ENCODE measurements at places on chromosomes 2 and 18.

DNA sequence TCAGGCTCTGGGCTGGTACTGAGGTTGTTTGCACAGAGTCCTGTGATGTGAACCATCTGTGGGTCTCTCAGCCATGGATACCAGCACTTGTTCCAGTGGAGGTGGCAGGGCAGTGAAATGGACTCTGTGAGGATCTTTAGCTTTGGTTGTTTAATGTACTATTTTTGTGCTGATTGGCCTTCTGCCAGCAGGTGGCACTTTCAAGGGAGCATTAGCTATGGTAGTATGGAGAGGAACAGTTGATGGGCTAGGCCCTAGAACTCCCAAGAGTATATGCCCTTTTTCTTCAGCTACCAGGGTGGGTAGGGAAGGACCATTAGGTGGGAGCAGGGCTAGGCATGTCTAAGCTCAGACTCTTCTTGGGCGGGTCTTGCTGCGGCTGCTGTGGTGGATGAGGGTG lies 257.0 kb upstream of the GYPC start:
- peak; percentile 4 for DNase-seq

- DNase-seq = no peak
Observed at GRCh38 chr2:32760628-32761027, 132.8 kb downstream of the TTC27 start.

- no peak for DNase-seq
Observed at GRCh38 chr2:207296265-207296948, 130.7 kb upstream of the KLF7 start.

- peak; percentile 83 for DNase-seq
Observed at GRCh38 chr18:34773961-34774766, 64.1 kb downstream of the DTNA start.

DNA sequence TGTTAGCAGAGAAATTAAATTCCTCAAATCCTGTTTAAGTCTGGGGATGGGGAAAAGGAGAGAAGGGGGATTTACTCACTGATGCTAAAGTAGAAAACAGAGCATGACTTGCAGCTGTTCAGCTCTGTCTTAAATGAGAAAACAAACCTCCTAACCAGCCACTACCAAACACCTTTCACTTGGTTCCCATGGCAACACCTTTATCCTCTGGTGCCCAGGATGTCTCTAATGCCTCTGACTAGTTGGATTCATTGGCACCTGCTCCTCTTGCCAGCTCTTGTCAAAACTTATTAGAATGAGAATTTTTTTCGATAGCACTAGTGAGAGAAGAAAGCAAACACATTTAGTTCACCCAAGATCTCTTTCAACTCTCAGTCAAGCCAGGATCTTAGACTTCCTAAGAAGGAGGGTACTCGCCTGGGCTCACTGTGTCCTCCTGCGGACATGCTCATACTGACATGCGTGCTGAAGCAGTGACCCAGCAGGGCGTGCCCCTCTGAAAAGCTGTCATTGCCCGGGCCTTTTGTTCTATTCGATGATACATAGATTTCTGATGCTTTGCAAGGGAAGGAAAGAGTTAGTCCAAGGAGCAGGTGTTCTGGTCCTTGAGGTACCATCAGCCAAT lies 656.0 kb upstream of the CELF4 start:
- DNase-seq = peak; percentile 79

- no peak for DNase-seq
Observed at GRCh38 chr2:240359695-240360094, 75.8 kb upstream of the GPC1 start.

GRCh38 chr2:238140040-238140439 lies 1.6 kb downstream of the KLHL30 start:
- DNase-seq = no peak

DNA sequence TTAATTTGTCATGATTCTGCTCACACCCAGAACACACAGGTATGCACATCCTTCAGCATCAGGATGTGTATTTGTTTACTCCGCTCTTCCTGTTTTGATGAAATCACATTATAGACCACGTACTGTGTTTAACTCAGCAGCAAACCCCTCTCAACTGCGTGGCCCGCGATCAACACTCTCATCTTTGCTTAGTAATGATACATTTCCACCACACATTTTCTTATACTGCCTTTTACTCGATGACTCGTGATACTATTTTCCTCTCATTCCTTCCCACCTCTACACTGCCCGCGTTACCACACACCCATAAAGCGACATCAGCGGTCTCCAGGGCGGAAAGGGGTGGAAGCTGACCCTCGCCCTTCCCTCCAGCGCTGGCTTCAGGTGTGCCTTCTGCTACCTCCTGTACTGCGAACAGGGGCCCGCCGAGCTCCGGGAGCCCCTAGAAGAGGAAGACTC lies 1.3 kb downstream of the NETO1 start:
- DNase-seq = no peak

GRCh38 chr18:40849886-40850285 lies 1105.1 kb upstream of the PIK3C3 start:
- DNase-seq = no peak

- no peak for DNase-seq
Observed at GRCh38 chr2:226799976-226800940, 638 bp upstream of the IRS1 start.

- no peak for DNase-seq
Observed at GRCh38 chr2:4445821-4446220, 742.4 kb downstream of the DCDC2C start.

DNA sequence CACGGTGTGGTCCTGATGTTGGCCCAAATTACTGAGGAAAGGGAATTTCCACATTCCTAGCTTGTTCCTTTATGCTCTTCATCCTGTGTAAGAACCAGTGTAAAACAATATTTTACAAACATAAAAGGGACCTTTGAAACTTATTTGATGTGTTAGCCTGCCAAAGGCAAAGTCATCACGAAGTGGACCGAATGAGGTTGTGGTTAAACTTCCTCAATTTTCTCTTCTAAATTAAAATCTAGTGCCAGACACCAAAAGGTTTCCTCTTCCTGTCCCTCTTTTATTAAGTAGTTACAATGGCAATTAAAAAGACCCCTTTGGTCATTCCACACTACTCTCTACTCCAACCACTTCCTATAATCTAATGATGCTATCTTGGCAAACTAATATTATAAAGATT lies 279.8 kb downstream of the AFF3 start:
- DNase-seq = no peak

GRCh38 chr18:12327510-12328178 lies 19.6 kb downstream of the TUBB6 start:
- DNase-seq = peak; percentile 51

GRCh38 chr2:143524119-143524553 lies 394.9 kb downstream of the ARHGAP15 start:
- DNase-seq = no peak

DNA sequence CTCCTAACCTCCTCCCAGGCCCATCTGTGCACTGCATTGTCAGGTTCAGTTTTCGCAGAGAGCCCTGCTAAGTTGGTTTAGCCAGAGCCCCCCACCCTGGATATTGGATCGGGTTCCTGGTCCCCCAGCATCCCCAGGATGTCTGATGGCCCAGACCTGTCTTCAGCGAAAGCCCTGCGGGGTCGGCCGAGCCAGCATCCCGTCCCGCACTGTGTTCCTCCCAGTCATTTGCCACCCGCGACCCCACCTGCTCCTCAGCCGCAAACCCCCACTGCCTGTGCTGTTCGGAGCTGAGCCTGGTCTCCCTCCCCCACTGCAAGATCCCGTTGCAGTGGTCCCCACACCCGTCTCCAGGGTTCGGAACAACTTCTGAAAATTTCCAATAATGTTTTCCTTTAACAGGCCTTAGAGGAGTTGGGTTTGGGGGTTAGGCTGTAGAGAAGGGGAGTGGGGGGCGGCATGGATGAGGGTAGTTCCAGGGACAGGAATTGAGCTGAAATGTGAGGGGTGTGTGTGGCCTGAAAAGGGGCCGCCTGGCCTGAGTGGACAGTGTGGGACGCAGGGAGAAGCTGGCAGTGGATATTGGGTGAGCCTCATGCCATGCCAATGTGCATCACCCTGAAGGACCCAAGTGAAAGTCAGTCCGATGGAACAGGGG lies 1.6 kb upstream of the COPS9 start:
- DNase-seq = no peak

- DNase-seq = no peak
Observed at GRCh38 chr2:211089127-211089526, 532.7 kb downstream of the CPS1 start.

DNA sequence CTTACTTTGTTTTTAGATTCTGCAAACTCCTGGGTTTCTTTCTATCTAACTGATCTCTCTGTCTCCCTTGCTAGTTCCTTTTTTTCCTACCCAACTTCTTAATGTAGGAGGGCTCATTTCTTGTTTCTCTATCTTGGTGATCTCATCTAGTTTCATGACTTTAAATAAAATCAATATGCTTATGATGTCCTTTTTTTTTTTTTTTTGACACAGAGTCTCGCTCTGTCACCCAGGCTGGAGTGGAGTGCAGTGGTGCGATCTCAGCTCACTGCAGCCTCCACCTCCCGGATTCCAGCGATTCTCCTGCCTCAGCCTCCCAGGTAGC lies 42.2 kb upstream of the IL1RL1 start:
- DNase-seq = no peak

- DNase-seq = no peak
Observed at GRCh38 chr2:213678437-213679218, 394.4 kb downstream of the SPAG16 start.

DNA sequence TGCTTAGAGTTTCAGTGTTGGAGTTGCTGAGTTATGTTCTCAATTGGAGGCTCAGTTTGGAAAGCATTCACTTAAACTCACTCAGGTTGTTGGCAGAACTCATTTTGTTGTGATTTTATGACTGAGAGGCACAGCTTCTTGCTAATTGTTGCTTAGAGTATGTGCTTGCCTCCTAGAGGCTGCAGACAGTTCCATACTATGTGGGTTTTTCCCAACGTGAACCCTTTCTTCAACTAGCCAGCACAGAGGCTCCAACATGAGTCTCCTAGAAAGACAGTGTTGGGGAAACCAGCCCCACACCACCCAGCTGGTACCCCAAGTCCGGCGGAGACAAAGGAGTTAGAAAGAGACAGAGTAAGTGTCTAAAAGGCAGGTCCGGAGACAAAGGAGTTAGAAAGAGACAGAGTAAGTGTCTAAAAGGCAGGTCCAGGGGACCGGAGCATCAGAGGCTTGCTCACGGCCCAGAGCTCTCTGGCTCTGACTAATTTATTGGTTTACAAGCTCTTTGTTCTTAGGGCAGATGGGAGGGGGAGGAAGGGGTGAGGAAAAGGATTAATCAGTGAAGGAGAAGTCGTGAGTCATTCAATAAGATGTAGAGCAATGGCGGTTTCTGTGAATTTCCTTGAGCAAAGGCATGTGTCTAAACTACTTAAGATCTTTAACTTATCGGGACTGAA lies 999.7 kb upstream of the LRRTM1 start:
- DNase-seq = no peak

- DNase-seq = peak; percentile 36
Observed at GRCh38 chr2:240819126-240819857, 727 bp downstream of the KIF1A start.

GRCh38 chr2:152499896-152500735 lies 165.1 kb downstream of the FMNL2 start:
- DNase-seq = no peak

- no peak for DNase-seq
Observed at GRCh38 chr2:149861034-149861433, 273.5 kb upstream of the MMADHC start.

DNA sequence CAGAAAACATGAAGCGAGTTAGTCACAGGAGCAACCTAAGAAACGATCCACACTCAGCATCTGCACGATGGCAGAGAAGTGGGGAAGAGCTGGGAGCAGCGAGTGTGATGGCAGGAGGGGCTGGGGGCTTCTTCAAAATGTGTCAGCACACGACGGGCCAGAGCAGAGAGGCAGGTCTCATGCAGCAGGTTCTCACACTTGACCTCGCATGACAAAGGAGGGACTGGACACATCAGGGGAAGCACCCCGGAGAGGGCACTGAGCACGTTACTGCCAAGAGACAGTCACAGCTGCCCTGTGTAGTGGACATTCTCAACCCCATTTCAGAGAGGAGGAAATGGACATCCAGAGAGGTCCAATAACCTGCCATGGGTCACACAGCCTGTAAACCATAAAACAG lies 104.1 kb upstream of the CAPN13 start:
- DNase-seq = no peak

DNA sequence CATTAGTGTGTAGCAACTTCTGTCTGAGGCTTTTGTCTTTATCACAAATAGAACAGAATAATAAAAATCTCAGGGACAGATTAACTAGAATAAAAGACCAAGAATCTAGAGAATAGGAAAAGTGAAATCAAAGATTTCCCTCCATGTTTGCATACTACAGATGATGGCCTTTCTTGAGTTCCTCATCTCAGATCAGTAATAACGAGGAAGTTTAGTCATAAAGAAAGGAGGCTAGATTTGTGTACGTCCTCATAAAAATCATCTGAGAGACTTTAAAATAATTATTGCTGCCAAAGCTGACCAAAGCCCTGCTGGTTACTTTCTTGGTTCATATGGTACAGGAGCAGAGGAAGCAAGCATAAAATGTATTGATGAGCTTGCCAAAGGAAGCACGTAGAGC lies 117.3 kb downstream of the MIB1 start:
- no peak for DNase-seq

DNA sequence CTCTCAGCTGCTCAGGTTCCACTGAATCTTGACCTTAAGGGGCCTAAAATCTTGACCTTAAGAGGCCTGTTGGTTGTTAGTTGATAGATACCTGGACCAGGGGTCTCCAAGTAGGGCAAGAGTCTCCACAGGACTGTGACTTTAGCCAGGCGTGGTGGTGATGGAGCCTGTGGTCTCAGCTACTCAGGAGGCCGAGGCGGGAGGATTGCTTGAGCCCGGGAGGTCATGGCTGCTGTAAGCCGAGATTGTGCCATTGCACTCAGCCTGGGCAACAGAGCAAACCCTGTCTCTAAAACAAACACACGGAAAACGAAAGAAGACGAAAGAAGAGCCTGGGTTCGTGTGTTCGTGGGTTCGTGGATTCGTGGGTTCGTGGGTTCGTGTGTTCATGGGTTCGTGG lies 120.2 kb upstream of the CTDP1 start:
- DNase-seq = no peak

- DNase-seq = no peak
Observed at GRCh38 chr2:219995991-219996765, 368.7 kb downstream of the SLC4A3 start.

DNA sequence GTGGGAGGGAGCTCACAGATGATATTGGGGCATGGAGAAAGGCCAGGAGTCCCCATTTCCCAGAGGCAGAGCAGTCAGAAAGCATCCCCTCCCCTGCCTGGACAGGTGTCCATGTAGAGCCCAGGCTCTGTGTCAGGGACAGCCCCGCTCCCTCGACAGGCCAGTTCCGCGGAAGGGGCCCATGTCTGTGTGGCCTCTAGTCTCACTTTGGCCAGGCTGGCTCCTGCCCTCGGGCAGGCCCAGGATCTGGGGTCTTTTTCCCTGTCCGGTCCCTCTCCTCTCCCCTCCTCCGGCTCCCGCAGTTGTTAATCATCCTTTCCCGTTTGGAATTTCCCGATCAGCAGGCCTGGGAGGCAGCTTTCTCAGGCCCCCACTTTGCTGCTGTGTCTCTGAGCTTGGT lies 20.4 kb upstream of the PDIA6 start:
- no peak for DNase-seq

GRCh38 chr2:167424803-167425755 lies 536.8 kb downstream of the XIRP2 start:
- DNase-seq = peak; percentile 18

- DNase-seq = peak; percentile 6
Observed at GRCh38 chr18:63725682-63726480, 23.1 kb downstream of the SERPINB11 start.
